ENCODE measurements at places on chromosomes 6 and 20.

DNA sequence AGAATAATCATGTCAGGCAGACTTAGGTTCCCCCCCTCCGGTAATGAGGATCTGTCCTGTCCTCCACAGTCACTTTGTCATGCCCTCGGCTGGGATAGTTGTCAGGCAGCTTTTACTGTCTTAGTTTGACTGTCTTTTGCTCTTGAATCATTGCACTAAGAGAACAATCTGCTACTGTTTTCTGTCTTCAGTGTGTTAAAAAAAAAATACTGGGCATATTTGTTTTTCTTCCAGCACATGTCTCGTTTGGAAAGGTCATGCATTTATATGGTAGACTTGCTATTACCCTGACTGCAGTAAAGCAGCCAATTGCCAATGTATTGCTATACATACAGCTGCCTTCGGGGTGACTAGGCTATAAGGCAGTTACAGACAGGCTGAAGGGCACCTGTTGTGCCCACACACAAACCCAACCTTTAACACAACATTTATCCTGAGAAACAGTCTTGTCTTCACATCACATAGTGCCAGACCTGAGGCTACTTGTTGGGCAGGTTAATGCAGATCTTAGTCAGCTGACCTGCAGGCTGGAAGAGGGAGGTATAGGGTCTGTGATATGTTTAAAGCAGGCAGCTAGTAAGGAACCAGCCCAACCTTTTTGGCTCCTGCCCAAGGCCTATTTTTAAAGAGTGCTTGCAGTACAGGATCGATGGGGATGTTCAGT is 26.7 kb downstream of the ARFGEF3 start:
- DNase-seq: no peak

- no peak for DNase-seq
Measured at GRCh38 chr20:62236766-62237513, 1.4 kb upstream of the OSBPL2 start.

DNA sequence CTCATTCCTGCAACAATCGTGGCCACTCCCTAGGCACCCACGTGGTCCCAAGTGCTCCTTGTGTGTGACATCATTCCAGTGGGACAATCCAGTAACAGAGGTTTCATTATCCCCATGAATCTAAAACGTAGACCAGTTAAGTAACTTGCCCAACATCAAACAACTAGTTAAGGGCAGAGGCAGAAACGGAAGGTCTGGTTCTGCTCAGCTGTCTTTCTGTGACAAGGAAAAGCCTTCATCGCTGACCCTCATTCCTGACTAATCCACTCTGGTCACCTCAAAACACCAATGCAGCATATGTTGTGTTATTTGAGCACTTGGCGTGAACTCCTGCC is 261.4 kb upstream of the JARID2 start:
- no peak for DNase-seq

DNA sequence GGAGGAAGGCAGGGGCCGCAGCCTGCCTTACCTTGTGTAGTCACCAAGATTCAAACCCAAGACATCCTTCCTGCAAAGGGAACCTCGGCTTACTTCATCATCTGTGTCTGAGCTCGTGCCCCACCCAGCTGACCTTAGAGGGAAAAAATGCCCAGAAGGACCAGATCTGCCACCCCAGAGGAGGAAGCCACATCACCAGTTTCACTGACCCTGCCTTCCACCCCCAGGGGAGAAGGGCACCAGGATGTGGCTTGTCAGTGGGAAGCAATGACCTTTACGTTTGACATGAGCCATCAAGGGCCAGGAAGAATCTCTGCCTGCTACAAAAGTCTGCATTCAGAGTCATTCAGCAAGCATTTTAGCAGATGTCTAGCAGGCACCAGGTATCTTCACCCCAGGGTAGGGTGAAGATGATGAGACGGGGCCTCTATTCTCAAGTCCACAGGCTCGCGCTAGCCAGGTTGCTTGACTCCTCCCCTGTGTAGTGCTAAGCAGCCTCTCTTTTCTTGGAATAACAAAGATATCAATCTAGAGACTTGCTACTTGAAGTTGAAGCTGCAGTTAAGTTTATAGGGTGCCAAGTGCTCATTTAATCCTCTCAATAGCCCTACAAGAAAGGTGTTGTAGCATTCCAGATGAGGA is 28.1 kb downstream of the HM13 start:
- DNase-seq: no peak
